ENCODE measurements at places on chromosomes 7 and 10.
A peak's percentile ranks its signal among the peaks of the same experiment; 100 is the strongest.

DNA sequence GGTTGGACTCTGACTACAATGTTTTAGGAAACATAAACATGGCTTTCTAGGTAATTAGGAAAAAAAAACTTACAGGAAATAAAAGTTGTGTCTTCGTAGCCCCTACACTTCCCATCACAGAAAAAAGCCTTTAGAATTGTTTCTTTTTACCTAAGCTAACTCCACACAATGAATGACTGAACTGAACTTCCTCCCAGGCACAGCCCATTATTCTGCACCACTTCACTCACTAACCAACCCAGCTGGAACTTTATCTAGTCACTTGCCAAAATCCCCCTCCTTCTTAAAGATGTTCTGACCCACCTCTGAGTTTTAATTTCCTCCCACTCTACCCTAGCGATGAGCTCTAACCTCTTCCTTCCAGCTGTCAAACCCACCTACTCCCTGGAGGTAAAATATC is 91.7 kb upstream of the MEOX2 start:
- no peak for DNase-seq

- DNase-seq = no peak
These were observed 178.9 kb downstream of the GRID1 start for GRCh38 chr10:86187499-86188239.

DNA sequence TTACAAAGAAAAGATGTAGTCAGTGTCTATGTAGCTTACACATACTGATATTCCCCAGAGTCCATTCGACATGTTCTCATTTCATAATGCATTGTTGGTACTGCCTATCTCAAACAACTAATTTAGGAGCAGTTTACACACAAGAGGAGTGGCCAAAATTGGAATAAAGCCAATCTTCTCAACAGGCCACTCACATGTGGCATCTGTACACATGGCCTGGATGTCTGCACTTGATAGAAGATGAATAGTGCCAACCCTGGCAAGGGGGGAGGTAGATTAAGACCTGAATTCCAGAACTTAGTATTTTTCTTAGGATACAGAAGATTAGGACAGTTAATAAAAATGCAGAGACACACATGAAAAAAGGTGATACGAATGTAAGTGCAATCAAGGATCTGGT is 125.3 kb upstream of the STARD3NL start:
- no peak for DNase-seq

DNA sequence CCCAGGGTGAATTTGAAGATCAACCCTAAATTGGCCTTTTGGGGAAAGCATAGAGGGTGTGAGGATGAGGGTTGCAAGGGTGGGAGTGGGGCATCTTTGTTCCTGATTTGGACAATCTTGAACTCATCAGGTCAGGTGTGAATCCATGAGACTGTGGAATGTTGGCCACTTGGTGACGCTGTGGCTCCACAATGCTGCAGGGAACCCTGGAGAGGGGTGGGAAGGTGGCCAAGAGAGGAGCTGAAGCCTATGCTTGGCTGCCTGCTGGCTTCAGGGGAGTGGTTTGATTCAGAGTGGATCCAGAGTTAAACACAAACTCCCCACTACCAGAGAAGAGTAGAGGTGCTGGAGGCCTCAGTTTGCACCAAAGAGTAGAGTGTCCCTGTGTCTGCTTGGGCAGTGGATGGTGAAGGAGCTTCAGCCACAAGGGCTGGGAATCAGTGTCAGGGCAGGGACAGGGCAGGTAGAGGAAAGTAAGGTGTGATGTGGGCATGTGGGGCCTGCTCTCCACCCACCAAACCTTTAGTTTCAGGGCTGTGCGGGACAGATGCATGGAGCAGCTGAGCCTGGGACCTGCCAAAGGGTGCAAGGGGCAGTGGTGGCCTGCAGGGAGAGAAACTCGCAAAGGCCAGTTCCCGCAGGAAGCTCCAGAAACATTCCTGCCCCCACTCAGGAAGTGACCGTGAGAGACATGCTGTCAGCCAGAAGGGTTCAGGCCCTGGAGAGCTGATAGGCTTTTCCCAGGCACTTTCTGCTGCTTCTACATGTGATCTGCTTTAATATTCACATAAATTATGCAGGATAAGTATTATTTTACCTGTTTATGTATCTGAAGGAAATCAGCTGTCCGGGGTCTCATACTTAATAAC is 81.0 kb upstream of the PRSS58 start:
- DNase-seq = peak; percentile 37

DNA sequence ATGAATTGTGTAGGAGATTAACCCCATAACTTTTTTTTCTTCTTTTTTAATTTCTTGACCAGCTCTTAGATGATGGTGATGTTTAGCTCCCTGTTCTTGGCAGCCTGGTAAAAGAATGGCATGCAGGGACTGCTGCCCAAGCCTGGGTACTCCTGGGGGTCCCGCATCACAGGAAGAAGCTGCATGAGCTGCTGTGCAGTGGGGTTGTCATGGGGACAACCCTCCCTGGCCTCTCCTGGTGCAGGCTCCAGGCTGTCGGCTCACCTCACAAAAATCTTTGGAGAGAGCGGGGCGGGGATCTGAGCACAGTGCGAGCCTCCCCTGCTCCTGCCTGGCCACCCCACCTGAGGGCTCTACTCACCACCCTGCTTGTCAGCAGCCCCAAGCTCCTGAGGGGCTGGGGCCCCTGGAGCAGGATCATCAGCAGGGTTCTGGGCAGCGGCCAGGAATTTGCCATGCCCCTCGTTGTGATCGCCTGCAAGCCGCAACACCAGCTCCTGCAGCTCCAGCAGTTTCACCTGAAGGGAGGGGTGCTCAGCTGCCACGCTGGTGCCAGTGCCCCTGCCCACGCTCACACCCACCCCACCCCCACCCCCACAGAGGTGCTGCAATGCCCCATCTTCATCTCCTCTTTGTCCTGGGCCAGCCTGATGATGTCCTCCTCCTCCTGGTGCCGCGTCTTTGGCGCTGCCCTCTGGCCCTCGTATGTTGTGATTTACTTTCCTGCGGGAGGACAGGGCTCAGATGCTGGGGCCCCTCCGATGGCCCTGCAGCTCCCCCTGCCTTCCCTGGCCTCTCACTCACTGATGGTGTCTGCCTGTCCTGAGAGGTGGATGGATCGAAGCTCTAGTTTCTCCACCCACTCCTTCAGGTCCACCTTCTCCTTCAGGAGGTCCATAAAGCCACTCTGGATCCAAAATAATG is 15.5 kb upstream of the MTPAP start:
- no peak for DNase-seq

DNA sequence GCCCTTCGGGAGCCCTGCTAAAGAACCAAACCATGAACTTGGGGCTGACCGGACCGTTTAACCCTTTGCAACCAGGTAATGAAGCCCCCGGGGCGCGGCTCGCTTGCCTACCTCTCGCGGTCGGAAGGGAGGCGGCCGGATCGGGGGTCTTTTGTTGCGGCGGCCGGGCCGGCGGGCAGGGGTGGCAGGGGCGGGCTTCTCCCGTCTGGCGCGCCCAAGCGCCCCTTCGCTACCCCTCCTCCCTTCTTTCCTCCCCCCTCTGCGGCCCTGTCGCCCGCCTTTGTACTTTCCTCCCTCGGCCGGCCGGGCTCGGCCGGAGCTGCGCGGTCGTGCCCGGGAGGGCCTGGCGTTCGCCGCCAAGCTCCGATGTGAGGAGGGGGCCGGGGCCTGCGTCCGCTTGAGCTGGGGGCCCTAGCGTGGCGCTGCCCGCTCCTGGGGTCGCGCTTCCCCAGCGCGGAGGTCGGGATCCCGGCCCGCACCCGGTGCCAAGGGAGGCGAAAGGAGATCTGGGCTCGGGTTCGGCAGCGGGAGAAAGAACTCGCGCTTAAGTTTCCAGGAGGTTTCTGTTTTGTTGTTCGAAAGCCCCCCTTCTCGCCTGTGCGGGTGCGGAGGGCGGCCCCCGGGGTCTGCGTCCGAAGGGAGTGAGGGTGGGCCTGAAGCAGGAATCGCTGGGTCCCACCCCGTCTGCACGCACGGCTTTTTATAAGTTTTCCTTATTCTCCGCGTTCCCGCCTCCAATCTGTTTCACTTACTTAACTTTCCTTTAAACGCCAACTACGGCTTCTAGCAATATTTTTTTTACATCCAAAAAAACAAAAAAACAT is 436.8 kb upstream of the GALNT17 start:
- DNase-seq = no peak

DNA sequence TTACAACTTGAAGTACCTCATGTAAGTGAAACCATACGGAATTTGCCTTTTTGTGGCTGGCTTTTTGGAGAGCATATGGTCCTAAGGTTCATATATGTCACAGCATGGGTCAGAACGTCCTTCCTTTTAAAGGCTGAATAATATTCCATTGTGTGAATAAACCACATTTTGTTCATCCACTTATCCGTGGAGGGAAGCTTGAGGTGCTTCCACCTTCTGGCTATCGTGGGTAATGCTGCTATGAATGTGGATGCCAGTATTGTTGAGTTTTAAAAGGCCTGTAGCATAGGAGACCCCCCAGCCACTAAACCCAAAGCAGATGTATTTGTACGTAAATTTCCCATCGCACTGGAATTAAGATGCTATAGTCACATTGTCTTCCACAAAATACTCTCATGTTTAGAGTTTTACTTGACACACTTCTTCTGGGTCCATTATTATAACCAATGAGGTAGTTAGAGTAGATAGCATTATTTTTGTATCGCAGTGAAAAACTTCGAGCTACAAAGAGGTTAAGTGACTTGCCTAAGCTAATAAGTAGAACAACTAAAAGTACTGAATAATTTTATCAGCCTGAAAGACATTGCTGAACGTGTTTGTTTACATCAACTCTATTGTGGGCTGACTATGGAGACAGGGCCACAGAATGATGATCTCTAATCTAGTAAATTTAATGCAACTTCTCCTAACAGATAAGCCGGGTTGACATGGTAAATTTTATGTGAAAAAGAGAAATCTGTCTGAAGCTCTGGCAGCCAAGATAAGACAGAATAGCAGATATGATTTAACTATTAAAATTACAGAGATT is 183.0 kb upstream of the CTBP2 start:
- no peak for DNase-seq

DNA sequence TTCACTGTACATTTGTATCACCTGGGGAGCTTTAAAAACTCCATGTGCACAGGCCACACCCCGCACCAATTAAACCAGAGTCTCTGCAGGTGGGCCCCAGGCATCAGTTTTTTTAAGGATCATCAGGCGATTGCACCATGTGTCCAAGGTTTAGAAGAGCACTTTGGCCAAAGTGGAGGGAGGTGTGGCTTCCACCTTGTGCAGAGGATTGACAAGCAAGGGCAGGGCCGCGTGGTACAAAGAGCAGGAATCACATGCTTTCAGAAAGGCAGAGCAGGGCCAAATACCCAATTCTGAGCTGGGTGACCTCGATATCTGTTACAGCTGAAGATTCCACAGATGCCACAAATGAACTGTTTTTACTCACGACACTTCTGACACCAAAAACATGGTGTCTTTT is 52.4 kb downstream of the NOC3L start:
- DNase-seq = no peak

- DNase-seq = no peak
These were observed 91.8 kb downstream of the RNLS start for GRCh38 chr10:88491314-88491713.

- no peak for DNase-seq
These were observed 330.1 kb downstream of the EXOC4 start for GRCh38 chr7:133582766-133583523.

- DNase-seq = no peak
These were observed 138.9 kb upstream of the PHYHIPL start for GRCh38 chr10:59037506-59037905.

GRCh38 chr7:140512317-140513000 is 33.2 kb upstream of the MKRN1 start:
- DNase-seq = peak; percentile 44

- DNase-seq = peak; percentile 32
These were observed 22.2 kb downstream of the AZGP1 start for GRCh38 chr7:99953649-99954048.

DNA sequence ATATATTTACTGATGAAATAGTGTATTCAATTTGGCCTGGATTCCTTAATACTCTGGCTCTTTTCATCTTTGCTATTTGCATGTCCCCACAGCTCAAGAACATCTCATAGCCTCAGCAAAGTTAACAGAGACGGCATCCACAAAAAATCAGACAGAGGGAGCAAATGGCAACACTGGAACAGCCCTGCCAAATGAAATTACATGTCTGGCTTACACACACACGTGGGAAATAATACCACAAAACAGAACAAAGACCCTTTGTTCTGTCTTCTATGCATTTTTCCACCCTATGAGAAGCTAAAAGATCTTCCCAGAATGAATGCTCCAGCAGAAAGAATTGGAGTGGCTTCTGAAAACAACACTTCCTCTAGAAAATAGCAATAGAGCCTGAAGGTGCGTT is 139.5 kb downstream of the ALOX5 start:
- DNase-seq = no peak

- no peak for DNase-seq
These were observed 28.6 kb upstream of the ST7 start for GRCh38 chr7:116924741-116925140.

- DNase-seq = no peak
These were observed 676 bp downstream of the PLAC9 start for GRCh38 chr10:80133206-80133605.

DNA sequence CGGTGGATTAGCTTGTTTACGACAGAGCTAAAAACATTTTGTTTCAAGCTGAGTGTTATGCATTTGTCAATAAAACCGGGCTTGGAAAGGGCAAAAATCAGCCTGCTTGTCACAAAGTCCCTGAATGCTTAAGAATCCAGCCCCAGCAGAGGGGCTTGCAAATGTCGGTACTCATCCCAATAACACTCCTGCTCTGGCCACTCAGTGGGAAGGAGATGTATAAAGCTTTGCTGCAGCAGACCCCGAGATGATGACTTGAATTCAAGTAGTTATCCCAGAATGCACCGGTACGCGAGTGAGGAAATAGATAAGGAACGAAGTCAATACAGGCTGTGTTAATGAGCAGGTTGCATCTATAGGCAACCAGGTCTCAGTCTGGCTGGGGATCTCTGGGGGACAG is 662.3 kb downstream of the CCSER2 start:
- DNase-seq = no peak

DNA sequence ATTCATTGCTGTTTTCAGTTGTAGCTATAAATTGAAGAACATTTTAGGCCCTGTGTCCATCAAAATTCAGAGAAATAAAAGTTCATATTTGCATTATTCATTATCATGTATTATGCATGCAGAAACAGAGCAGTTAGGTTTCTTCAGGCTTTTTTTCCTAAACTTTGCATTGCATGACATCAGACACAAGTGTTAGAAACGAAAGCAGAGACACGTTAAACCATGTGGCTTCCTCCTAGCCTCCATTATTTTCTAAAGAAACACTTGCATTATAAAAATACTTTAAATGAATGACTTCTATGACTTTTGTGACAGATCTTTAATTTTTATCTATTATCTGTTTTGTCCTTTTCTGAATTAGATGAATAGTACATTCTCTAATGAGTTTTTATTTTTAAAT is 8.8 kb upstream of the EBLN1 start:
- DNase-seq = no peak

GRCh38 chr7:127396184-127396583 is 3.7 kb upstream of the ZNF800 start:
- DNase-seq = no peak

GRCh38 chr10:28594406-28594805 is 61.5 kb downstream of the WAC start:
- DNase-seq = no peak

- no peak for DNase-seq
These were observed 37.1 kb downstream of the STEAP4 start for GRCh38 chr7:88269586-88269985.

- peak; percentile 31 for DNase-seq
These were observed 47.1 kb downstream of the NT5C2 start for GRCh38 chr10:103145860-103146466.

GRCh38 chr7:131642429-131642828 is 86.0 kb upstream of the PODXL start:
- DNase-seq = no peak
